Tibial nerve (tissue), 4 donors: ENCODE measurements at places on chromosomes 3 and 15. TPM values are rescaled to one million over a fixed set of nuclear protein-coding genes. Genes with fewer than 3 reads are reported as not detected.

Gene SPATA12
- not detected for total RNA-seq

GRCh38 chr15:38691377-38691776 lies 126.8 kb upstream of the RASGRP1 start:
- DNase-seq: no peak
- H3K27ac ChIP-seq: no peak overlapping the region
- no peaks in the 10 kb centered on the region for H3K27me3 ChIP-seq
- H3K4me3 ChIP-seq: no peak overlapping the region

DNA sequence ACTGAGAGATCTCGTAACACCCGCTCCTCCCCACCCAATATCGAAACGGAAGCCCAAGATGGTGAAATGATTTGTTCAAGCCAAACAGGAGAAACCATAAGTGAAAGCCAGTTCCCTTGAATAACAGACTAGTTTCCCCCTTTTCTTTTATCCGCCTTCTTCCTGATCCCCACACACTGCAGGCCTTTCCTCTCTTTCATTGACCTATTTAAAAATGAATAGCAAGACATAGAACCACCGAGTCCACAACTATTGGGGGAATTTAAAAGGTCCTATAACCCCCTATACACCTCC lies 382 bp upstream of the COX17 start:
- peak overlapping the region; percentile 96 for H3K27ac ChIP-seq
- no peak for DNase-seq
- H3K4me3 ChIP-seq: peak overlapping the region; percentile 69
- peaks cover 4% of the 10 kb centered on the region for H3K36me3 ChIP-seq
- H3K27me3 ChIP-seq: no peaks in the 10 kb centered on the region
- H3K4me1 ChIP-seq: peaks cover 26% of the 10 kb centered on the region

Gene CLDN16
- total RNA-seq: not detected

Gene STARD5
- total RNA-seq: 4.9 TPM

Gene CDHR4
- not detected for total RNA-seq

- no peaks in the 10 kb centered on the region for H3K36me3 ChIP-seq
- H3K4me3 ChIP-seq: no peak overlapping the region
- H3K27ac ChIP-seq: no peak overlapping the region
- no peaks in the 10 kb centered on the region for H3K27me3 ChIP-seq
- H3K4me1 ChIP-seq: no peaks in the 10 kb centered on the region
- no peak for DNase-seq
Measured at GRCh38 chr3:72054976-72055375, 270.0 kb upstream of the PROK2 start.

Gene POC1A
- total RNA-seq: 0.84 TPM

GRCh38 chr3:53274938-53275605 lies 19.2 kb upstream of the TKT start:
- H3K4me3 ChIP-seq: no peak overlapping the region
- no peak overlapping the region for H3K27ac ChIP-seq
- no peaks in the 10 kb centered on the region for H3K4me1 ChIP-seq
- no peaks in the 10 kb centered on the region for H3K27me3 ChIP-seq
- H3K36me3 ChIP-seq: no peaks in the 10 kb centered on the region
- no peak for DNase-seq

- no peaks in the 10 kb centered on the region for H3K27me3 ChIP-seq
- H3K36me3 ChIP-seq: peaks cover 73% of the 10 kb centered on the region
- no peak for DNase-seq
- H3K27ac ChIP-seq: no peak overlapping the region
- H3K4me1 ChIP-seq: no peaks in the 10 kb centered on the region
- no peak overlapping the region for H3K4me3 ChIP-seq
Measured at GRCh38 chr15:66498501-66499386, 1.2 kb upstream of the SNAPC5 start.

Gene MYZAP
- total RNA-seq: 9.3 TPM

GRCh38 chr15:48823237-48823636 lies 12.4 kb upstream of the CEP152 start:
- H3K27me3 ChIP-seq: no peaks in the 10 kb centered on the region
- H3K36me3 ChIP-seq: peaks cover 47% of the 10 kb centered on the region
- H3K27ac ChIP-seq: no peak overlapping the region
- H3K4me1 ChIP-seq: no peaks in the 10 kb centered on the region
- no peak overlapping the region for H3K4me3 ChIP-seq
- no peak for DNase-seq

DNA sequence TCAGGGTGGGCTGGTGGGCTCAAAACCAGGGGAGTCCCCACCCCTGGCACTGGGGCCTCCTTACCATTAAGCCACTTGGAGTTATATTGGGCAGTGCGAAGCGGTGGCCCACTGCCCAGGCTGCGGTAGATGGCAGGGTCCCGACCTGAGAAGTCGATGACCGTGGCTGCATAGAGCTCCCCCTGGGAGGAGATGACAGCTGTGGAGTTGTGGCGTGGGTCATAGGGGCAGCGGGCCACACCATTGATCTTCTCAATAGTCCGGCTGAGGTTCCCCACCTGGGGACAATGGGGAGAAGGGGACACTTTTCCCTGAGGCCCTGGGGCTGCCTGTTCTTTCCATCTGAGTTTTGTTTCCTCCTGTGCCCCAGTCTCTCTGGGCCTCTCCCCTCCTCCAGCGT lies 99.8 kb downstream of the SEMA5B start:
- H3K4me1 ChIP-seq: no peaks in the 10 kb centered on the region
- no peak for DNase-seq
- no peak overlapping the region for H3K4me3 ChIP-seq
- H3K27me3 ChIP-seq: no peaks in the 10 kb centered on the region

Gene CHRD
- total RNA-seq: 44.6 TPM
